ENCODE measurements at places on chromosomes 13 and 19. TPM values are rescaled to one million over a fixed set of nuclear protein-coding genes. Genes with fewer than 3 reads are reported as not detected.

ZNF667 gene
- 3.5 TPM for total RNA-seq

ZNF829 gene
- total RNA-seq, result 2.3 TPM

OR7D2 gene
- total RNA-seq, result 0.15 TPM

DNA sequence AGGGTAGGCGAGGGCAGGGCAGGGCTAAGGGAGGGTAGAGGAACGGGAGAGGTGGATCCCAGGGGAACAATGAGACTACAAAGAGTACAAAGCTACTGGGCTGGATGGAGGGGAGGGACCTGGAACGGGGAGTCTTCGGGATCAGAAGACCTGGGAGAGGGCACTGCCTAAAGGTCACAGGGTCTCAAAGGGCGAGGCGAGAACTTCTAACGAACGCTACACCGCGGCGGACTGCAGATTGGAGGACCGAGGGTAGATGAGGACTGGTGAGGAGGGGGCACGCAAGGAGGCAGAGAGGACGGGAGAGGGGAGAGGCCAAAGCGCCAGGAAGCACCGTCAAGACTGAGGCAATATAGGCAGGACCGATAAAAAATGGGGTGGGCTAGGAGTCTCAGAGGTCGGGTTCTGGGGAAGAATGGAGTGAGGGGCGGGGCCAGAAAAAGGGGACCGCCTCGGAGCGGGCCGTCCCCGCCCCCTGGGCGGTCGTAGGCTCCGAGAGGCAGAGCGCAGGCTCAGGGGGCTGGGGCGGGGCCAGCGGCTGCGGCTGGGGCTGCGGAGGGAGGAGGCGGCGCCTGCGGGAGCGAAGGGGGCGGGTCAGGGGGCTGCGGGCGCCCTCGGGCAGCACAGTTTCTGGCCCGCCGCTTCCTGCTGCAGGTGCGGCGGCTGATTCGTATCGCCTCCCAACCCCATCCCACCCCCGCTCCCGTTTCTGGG lies 1.3 kb upstream of the KCNC3 start:
- peak overlapping the region; percentile 46 for H3K4me3 ChIP-seq
- DNase-seq, result peak; percentile 75
- peak overlapping the region; percentile 57 for H3K27ac ChIP-seq
- H3K4me1 ChIP-seq, result peaks cover 28% of the 10 kb centered on the region
- no peaks in the 10 kb centered on the region for H3K36me3 ChIP-seq
- H3K27me3 ChIP-seq, result no peaks in the 10 kb centered on the region

DNA sequence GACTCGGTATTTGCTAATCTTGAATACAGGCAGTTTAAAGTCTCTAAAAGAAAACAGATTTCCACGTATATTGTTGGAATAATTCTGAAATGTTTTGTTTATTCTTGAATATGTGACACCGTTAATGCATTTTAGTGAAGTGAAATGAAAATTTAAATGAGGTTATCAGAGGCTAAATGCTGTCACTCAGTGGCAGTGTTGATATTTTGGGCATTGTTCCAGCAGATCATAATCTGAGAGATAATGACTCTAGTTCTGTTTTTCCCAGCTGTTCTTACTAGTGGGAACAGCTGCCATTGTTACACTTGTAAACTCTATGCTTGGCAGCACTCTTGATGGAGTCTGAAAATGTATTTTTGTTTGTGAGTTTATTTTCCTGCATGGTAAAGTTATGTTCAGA lies 365.6 kb upstream of the SLC10A2 start:
- no peaks in the 10 kb centered on the region for H3K27me3 ChIP-seq
- H3K27ac ChIP-seq, result no peak overlapping the region
- H3K4me1 ChIP-seq, result no peaks in the 10 kb centered on the region
- no peak for DNase-seq
- H3K4me3 ChIP-seq, result no peak overlapping the region
- H3K36me3 ChIP-seq, result no peaks in the 10 kb centered on the region

DNA sequence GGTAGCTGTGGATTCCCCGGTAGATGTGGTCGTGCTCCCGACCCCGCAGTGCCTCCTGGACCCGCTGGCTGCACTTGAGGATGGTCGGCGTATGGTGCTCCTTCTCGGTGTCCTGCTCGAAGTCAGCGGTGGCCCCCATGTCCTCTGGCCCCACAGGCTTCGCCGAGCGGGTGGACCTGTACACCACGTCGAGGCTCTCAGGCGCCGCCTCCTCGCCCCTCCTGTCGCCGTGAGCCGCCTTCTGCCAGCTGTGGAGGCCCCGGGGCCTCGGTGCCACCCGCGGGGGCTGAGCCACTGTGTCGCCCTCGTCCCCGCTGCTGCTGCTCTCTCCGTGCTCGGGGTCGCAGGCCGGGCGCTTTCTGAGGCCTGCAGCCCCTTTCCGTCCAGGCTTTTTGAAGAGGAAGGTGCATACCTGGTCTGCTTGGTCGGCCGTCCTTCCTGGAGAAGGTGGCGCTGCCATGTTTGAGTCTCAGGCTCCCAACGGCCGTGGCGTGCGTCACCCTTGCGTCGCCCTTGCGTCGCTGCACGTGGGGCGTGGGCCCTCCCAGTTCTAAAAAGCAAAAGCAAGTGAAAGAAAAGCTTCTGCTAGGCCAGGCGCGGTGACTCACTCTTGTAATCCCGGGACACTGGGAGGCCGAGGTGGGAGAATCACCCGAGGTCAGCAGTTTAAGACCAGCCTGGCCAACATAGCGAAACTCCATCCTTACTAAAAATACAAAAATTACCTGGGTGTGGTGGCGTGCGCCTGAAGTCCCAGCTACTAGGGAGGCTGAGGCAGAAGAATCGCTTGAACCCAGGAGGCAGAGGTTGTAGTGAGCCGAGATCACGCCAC lies at the start of gene RNF113B:
TSS of gene RNF113B (minus strand) at position 493 of the 832 bp plus-strand sequence. CDS start at position 460, 33 bp downstream.
- H3K27ac ChIP-seq, result no peak within 1 kb of the TSS
- no peak for DNase-seq
- H3K36me3 ChIP-seq, result no peaks in the 10 kb centered on the region
- no peaks in the 10 kb centered on the region for H3K27me3 ChIP-seq
- peaks cover 22% of the 10 kb centered on the region for H3K4me1 ChIP-seq
- no peak within 1 kb of the TSS for H3K4me3 ChIP-seq

- no peaks in the 10 kb centered on the region for H3K4me1 ChIP-seq
- H3K4me3 ChIP-seq, result peak overlapping the region; percentile 79
- H3K27ac ChIP-seq, result peak overlapping the region; percentile 97
- DNase-seq, result peak; percentile 8
- H3K27me3 ChIP-seq, result no peaks in the 10 kb centered on the region
Measured at GRCh38 chr19:36837176-36837905, 846 bp downstream of the ZNF790 start.

DNA sequence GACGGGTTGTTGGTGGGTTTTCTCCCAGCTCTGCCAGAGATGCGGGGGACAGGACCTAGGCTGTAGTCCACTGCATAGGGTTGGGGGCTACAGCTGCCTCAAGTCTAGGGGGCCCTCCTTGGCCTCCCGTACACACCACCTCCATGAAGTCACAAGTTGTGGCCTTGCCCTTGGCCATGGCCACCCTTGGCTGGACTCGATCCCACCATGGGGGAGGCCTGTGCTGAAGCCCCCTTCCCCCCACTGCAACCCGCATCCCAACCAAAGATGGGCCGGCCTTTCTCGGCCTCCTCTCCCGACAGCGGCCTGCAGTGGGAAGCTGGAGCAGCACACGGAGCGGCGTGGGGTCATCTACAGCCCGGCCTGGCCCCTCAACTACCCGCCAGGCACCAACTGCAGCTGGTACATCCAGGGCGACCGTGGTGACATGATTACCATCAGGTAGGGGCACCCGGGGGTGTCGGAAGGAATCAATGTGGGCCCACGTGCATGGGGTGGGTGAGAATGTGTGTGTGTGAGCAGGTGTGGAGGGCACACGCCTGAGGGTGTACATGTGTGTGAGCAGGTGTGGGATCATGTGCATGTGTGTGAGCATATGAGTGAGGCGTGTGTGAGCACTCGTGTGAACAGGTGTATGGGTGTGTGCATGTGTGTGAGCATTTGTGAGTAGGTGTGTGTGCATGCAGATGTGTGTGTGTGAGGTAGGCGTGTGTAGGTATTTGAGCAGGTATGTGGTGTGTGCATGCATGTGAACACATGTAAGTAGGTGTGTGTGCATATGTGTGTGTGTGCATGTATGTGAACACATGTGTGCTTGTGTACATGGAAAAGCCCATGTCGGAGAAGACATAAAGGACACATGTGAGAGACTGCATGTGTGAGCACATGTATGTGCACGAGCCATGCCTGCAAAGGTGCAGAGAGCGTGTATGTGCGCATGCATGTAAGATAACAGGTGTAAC lies 8.7 kb downstream of the LRP3 start:
- H3K27me3 ChIP-seq, result no peaks in the 10 kb centered on the region
- H3K4me1 ChIP-seq, result no peaks in the 10 kb centered on the region
- H3K27ac ChIP-seq, result no peak overlapping the region
- no peak for DNase-seq
- H3K4me3 ChIP-seq, result no peak overlapping the region

DNA sequence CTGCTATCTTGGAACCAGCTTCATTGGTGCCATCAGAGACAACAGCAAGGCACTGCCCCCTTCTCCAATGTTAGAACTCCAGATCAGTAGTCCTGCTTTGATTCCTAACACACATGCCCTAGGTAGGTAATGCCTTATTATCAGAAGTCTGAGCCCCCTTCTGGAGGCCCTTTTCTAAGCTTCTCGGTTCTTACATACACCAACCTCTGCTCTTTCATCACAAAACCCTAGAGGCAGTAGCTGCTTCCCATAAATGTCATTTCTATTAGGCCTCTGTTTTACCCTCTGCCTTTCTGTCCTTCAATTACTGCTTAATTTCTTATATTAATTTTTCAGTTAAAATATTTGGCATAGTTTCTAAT lies 65.3 kb upstream of the KLHL1 start:
- H3K27me3 ChIP-seq, result no peaks in the 10 kb centered on the region
- no peak for DNase-seq
- no peaks in the 10 kb centered on the region for H3K36me3 ChIP-seq
- H3K4me1 ChIP-seq, result no peaks in the 10 kb centered on the region
- H3K4me3 ChIP-seq, result no peak overlapping the region
- H3K27ac ChIP-seq, result no peak overlapping the region

DNA sequence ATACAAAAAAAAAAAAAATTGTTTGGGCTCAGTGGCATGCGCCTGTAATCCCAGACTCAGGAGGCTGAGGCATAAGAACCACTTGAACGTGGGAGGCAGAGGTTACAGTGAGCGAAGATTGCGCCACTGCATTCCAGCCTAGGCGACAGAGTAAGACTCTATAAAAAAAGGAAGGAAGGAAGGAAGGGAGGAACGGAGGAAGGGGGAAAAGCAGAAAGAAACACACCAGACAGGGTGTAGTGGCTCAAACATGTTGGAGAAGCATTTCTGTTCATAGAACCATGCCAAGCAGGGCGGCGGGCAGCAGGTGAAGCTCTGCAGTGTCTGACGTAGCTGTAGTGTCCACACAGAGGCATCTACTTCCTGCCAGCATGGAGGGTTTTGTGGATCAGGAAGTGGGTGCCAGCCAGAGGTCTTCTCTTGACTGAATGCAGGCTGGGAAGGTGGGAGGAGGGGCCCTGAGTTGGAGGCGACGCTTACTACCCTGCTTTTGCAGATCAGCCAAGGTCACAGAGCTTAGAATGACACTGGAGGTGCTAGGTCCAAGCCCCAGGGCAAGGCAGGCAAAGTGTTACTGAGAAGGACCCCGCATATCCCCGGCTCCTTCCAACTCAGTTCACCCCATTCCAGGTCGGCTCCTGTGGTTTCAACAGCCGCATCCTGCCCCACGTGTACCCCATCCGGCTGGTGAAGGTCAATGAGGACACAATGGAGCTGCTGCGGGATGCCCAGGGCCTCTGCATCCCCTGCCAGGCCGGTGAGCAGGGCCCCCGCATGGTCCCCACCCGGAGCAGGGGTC lies 11.6 kb upstream of the PGLS start:
- H3K36me3 ChIP-seq, result no peaks in the 10 kb centered on the region
- peak overlapping the region; percentile 80 for H3K27ac ChIP-seq
- peaks cover 20% of the 10 kb centered on the region for H3K4me1 ChIP-seq
- H3K4me3 ChIP-seq, result no peak overlapping the region

DNA sequence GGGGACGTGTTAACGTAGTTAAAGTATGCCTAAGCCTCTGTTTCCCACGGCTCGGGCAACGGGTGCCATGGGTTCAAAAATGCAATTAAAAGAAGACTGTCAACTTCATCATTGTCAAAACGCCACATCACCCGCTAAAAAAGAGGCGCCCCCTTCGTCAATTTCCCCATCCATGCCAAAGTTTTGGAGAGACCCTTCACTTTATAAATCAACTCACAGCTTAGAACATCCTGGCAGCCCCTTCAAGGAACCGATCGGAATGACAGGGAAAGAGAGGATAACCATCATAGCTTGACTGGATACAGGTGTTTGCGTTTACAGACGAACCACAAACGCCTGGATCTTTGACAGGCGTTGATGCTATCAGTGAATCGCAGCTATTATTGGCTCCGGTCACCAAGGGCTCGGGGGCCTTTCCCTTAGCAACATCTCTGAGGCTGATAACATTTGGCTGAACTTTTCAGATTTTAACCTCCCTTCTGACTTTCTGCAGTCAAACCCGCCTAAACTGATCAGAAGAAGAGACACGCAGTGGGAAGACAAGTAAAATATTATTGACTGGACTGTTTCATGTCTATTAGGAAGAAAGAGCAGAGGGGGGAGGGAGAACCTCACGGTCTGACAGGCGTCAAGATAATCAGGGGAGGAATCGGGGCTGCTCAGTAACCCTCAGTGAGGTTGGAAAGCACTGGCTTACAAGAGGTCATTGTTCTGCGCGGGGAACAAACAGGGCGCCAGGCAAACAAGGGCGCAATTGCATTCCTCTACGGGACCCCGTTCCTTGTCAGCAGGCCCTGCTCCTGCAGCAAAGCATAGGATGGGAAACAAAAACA lies 322.5 kb upstream of the ZNF507 start:
- no peaks in the 10 kb centered on the region for H3K36me3 ChIP-seq
- H3K4me3 ChIP-seq, result no peak overlapping the region
- peaks cover 19% of the 10 kb centered on the region for H3K4me1 ChIP-seq
- peak overlapping the region; percentile 73 for H3K27ac ChIP-seq
- DNase-seq, result peak; percentile 17

GRCh38 chr19:8307965-8308866 lies at the start of gene CD320:
CD320 (minus strand) TSS chr19:8308358; CDS start chr19:8308290, 68 bp downstream.
- peak; percentile 91 for DNase-seq
- H3K36me3 ChIP-seq, result peaks cover 10% of the 10 kb centered on the region
- H3K27me3 ChIP-seq, result no peaks in the 10 kb centered on the region
- H3K4me3 ChIP-seq, result peak within 1 kb of the TSS; percentile 47
